ENCODE measurements at places on chromosomes 1 and 21.

DNA sequence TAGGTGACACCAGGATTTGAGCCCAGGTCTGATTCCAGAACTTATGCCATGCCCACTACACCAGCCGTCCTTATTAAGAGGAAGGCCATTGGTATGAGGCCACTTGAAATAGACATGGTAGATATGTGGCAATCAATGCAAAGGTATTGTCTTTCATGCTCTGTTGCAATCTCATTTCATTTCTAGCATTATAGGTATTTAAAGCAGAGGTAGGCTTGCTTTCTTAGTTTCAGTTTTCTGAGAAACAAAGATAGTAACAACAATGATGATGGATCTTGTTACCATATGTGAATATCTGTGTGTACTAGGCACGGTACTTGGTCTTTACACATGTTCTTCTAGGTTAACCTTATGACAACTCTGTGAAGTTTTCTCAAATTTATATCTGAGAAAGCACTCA is 113.1 kb downstream of the FGGY start:
- no peak for DNase-seq

GRCh38 chr1:8586438-8586837 is 231.0 kb downstream of the RERE start:
- no peak for DNase-seq

DNA sequence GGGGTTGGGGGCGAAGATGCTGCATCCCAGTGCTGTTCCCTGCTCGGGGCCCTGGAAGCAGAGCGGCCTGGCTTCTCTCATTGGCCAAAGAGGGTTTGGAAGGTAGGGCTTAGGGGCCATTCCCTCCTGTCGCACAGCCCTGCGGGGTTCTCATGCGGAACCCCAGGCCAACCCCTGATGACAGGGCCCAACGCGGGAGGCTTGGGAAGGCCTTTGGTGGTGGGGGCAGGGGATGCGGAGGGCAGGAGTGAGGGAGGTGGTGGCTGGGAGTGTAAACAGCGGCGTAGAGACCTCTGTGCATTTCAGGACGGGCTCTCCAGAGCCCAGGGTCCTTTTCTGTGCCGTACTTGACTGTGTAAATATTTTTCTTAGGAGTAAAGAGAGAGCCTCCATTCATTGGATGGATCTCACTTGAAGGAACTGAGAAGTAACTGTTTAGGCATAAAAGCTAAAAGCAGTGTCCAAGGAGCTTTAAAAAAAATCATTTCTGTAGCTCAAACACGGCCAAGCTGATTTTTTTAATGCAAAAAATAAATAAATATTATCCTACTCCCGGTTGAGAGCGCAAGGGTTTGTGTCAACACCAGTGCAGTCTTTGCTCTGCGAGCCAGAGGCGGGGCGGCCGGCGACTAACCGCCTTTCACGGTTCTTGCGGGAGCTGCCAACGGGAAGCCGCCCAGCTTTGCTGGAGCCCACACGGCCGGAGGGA is 169.1 kb downstream of the PRDM16 start:
- DNase-seq, result no peak

- no peak for DNase-seq
Observed at GRCh38 chr1:34896612-34897011, 32.8 kb downstream of the DLGAP3 start.

DNA sequence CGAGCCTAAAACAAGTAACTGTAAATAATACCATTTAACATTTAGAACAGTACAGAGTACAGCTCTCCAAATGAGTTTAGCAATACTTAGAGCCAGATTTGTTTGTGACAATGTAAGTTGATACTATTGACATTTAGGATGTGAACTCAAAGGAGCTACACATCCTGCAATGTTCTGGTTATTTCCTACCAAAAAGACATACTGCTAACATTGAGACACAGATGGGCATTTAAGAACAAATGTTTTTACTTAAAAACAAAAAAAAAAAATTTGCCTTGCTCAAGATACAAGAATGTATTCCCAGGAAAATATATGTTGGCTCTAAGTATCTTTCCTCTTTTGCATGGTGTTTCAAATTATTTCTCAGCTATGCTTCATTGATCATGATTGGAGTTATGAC is 1464.8 kb upstream of the PRMT6 start:
- DNase-seq, result no peak

- DNase-seq, result no peak
Observed at GRCh38 chr1:66237722-66238479, 296.1 kb upstream of the SGIP1 start.

GRCh38 chr1:81432654-81433109 is 368.1 kb upstream of the ADGRL2 start:
- no peak for DNase-seq

GRCh38 chr21:32476661-32477423 is 64.3 kb downstream of the EVA1C start:
- DNase-seq, result no peak

DNA sequence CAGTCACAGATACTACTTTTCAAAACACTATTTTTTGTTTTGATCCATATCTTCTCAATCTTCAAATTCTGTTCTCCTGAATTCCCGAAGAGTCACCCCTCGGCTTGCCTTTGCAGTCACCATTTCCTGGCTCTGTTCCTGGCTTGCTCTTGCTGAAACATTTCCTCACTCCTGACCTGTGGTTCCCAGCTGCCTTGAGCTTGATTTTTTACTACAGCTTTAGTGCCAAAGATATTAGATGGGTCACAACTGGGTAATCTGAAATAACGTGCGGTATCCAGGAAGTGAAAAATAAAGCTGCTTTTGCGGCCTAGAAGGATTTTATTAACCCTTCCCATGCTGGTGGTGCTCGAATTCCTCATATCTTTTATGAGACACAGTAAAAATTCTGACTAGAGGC is 318.8 kb downstream of the PCP4 start:
- DNase-seq, result no peak

DNA sequence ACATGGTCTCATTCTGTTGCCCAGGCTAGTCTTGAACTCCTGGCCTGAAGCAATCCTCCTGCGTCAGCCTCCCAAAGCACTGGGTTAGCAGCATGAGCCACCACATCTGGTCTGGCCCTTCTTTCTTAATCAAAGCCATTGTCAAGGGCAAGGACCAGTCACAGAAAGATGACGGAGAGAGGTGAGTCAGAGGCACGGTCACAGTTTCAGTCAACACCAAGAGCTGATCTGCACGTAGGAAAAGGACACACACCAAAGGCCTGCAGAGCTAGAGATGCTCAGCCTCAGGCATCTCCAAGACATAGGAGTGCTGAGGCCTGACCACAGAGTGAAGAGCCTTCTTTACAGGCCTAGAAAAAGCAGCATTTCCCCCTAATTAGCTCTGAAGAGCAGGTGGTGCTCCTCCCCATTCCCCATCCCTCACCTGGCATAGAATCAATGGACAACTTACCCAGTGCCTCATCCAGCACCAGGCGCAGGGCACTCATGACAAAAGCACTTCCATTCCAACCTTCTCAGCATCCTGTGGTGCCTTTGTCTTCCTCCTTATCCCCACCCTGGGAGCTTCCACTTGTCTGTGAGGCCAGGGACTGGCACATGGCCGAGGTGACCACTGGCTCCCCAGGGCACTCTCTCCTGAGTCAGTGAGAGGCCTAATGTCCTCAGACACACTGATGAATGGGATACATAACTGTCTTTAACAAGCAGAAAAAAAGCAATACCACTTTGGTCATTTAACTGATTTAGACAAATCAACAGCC is 139.8 kb downstream of the AJAP1 start:
- DNase-seq, result no peak

GRCh38 chr1:174324493-174324892 is 123.3 kb upstream of the GPR52 start:
- no peak for DNase-seq

GRCh38 chr21:41133874-41134522 is 34.0 kb upstream of the BACE2 start:
- DNase-seq, result no peak

DNA sequence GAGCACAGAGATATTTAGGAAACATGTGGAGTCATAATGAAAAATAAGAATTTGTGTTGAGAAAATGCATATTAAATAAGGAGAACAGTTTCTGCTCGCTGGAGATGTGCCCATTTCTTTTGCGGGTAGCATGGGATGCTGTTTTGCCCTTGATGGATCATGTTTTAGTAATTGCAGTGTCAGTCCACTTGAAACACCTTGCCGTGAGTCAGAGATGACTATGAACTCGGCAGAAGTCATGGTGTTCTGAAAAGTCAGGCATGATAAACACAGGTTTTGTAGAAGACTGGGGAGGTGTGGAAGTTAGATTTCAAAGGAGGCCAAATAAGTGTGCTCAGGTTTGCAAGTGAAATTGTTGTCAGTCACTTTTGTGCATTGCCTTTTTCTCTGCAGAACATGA is 315.0 kb upstream of the LRRC7 start:
- DNase-seq, result no peak

DNA sequence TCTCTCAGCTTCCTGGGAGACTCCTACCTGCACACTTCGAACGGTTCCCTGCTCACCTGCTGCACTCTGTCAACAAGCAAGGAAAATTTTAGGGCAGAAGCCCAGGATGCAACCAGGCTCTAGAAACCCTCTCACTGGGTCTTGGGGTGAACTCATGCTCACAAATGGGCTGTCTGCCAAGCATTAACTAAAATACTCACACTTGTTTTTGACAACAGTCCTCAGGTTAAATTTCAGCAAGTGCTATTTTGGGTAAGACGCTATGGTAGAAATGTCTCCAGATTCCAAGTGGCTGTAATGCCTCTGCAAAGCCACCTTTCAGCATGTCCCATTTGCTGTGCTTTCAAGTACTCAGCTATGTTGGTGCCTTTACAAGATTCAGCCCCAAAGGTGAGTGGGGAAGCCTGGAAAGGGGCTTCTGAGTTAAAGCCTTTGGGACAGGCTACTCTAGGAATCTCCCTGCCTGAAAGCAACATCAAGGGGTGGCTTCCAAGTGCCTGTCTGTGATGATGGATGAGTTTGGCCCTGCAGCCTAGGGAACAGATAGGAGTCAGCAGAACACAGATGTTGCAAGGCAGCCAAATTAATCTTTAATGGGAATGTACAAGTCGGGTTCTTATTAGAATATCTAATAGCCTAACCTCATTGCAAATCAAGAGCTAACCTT is 211.9 kb upstream of the SPAG17 start:
- no peak for DNase-seq

DNA sequence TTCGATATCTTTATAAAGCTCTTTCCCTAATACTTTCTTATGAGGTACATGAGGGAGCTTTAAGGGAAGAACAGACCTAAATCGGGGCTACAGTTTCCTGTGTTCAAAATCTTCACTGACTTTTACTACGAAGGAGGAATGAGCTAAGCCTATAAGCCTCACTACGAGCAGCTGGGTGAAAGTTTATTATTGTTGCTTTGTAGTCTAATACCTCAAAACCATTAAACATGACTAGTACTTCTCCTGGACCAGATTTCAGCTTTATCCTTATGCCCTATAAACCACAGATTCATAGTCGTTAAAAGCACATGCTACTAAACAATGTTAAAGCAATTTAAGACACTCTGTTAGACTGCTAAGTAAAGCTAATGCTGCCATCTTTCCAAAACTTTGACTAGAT is 30.2 kb downstream of the NDC1 start:
- no peak for DNase-seq

- no peak for DNase-seq
Observed at GRCh38 chr21:46459356-46460112, 843 bp downstream of the DIP2A start.

DNA sequence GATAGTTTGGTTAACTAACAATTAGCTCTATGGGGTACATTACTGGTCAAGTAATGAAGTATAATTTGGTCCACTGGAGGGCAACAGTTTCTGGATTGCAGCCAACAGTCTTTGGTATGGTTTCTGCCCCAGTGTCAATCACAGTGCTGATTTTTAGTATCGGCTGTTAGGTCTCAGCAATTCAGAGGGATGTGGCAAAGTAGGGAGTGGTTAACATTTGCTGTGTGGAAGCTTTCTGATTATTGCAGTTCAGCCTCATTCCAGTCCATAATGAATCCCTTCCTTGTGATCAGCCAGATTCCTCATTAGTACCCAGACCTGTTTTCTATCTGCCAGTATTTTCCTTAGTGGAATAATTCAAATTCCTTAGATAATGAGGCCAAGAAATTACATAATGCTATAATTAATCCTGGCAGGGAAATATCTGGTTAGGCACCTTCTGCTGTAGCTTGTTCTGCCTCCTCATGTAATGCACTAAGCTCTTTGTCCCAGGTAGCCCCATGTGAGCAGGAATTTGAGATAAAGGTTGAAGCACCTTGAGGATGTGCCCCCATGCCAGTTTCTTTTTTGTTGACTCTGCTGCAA is 14.0 kb downstream of the F3 start:
- DNase-seq, result no peak

GRCh38 chr1:214842856-214843255 is 239.7 kb upstream of the KCNK2 start:
- no peak for DNase-seq

- DNase-seq, result no peak
Observed at GRCh38 chr1:152926091-152926490, 17.7 kb downstream of the IVL start.

GRCh38 chr21:28884481-28884880 is 108.2 kb downstream of the LTN1 start:
- DNase-seq, result no peak

DNA sequence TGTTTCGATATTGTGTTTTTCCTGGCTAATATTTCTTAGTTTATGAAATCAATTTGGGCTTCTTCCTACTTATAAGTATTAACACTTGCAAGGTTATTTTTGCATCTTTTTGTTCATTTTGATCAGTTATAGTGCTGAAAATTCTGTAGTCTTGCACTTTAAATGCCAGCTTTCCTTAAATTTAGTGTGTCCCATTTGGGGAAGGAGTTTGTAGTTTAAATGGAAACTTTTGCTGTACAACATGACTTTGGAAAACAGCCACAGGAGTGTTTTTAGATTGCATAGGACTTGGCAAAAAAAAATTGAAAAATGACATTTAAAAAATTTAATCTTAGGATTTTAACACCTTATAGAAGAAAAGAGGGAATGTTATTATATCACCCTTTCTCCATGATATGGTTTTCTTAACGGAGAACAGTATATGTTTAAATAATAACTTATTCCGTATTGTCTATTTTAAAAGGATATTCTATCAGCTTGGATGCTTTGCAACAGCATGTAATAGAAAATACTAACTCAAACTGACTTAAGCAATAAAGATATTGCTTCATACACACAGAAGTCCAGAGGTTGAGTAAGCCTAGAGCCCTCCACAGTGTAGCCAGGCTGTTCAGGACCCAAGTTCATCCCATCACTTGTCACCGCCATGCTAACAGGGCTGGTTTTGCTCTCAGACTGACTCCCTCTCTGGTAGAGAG is 53.8 kb downstream of the LYPLAL1 start:
- no peak for DNase-seq

- DNase-seq, result no peak
Observed at GRCh38 chr1:39130325-39130724, 74.2 kb upstream of the MACF1 start.

- no peak for DNase-seq
Observed at GRCh38 chr1:26094677-26095383, 16.8 kb upstream of the PDIK1L start.

- DNase-seq, result no peak
Observed at GRCh38 chr1:23035823-23036452, 16.7 kb downstream of the KDM1A start.

DNA sequence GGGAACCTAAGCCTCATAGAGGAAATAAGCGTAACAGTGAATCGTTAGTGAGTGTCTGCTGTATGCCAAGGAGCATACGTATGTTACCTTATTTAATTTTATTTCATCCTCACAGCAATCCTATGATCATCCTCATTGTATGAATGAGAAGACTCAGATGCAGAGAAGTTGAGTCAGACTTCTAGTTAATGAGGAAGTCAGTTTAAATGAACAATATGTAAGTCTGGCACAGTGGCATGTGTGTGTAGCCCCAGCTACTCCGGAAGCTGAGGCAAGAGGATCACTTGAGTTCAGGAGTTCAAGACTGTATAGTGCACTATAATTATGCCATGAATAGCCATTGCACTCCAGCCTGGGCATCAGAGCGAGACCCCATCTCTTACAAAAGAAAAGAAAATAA is 148.0 kb downstream of the ZZZ3 start:
- no peak for DNase-seq

- DNase-seq, result no peak
Observed at GRCh38 chr1:153527023-153527682, 8.6 kb downstream of the S100A6 start.
